Stimulated activated CD4-positive, alpha-beta T cell treated with anti-CD3 and anti-CD28 coated beads, Interleukin-12 subunit alpha, Interleukin-12 subunit beta, amount 100 ng/mL, for 48 hours (primary cell): ENCODE measurements at places on chromosomes 3 and 15.

DNA sequence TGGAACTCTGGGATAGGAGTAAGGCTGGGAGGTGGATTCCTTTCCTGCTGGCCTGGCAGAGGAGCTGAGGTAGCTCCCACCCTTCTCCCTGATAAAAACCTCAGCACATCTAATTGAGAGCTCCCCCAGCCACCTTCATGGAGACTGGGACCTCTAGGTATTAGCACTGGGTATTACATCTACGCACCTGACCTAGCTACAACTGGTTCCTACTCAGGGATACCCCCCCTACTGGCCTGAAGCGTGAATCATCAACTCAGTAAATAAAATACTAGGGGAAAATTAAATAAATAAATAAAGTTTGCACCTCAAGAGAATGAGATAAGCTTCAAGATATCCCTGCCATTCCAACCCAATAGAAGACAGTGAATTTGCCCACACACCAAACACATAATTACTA lies 140.4 kb downstream of the NEK10 start:
- no peak for DNase-seq

GRCh38 chr3:155316426-155316825 lies 22.9 kb upstream of the STRIT1 start:
- DNase-seq = no peak

- DNase-seq = no peak
Observed at GRCh38 chr3:25090698-25091453, 337.2 kb upstream of the RARB start.

GRCh38 chr3:30232142-30232541 lies 374.3 kb upstream of the TGFBR2 start:
- DNase-seq = no peak

- no peak for DNase-seq
Observed at GRCh38 chr3:99859825-99860224, 42.2 kb downstream of the CMSS1 start.

DNA sequence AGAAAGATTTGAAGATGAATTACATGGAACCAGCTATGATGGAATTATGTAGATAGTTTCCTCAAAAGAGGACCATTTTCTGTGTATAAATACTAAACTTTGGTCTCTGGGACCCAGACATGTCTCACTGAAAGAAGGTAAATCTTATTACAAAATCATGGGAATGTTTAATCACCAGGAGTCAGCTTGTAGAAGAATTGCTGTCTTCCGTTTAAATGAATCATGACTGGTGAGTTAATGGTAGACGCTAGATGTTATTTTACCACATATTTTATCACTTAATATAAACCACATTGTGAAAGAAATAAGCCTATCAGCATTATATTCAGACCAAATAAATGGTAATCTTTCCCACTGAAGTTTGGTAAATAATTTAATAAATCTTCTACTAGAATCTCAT lies 322.3 kb upstream of the SUCLG2 start:
- no peak for DNase-seq

DNA sequence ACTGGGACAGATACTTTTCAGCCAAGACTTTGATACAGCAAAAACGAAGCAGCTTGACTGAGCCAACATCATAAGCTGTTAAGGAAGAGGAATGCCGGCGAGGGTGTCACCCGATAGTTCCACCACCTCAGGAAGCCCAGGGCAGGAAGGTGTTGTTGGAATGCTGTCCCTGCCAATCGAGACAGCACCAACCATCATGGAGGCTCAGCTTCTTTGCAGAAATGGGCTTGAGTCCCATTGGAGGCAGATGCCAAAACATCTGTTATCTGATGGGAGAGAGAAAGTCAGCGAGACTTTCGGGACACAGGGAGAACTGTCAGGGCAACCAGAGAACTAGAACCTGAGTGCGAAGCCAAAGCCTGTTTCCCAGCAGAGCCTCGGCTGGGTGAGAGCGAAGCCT lies 50.7 kb downstream of the CA12 start:
- no peak for DNase-seq

DNA sequence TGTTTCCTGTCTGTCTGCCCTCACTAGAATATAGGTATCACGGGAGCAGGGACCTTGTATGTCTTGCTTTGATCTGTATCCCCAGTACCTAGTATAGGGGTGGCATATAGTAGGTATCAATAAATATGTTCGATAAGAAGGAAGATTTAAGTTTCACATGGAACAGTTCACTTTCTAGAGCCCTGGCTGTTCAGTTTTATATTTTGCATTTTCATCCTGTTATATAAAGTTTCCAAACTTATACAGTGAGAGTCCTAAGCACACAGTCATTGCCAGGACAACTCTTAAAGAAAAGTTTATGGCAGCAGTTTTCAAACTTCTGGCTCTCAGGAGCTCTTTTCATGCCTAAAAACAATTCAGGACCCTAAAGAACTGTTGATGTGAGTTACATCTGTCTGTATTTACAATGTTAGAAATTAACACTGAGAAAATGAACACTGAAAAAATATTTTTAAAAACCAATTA lies 13.4 kb downstream of the ITPR1 start:
- DNase-seq = no peak

DNA sequence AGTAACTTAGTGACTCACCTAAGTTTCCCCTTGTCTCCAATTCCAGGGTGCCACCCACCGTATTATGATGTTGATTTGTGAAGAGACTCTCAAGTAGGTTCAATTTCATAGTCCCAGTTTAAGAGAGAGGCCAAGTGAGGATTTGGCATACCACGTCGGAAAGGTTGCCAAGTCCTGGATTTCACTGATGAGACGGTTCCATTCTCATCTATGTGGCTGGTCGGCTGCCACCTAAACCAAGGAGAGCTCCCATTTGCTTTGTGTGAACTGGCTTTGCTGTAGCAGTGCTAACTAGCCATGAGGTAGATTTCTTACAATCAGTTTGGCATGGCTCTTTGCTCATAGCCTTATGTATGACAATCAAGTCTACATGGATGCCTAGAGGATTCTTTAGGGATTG lies 653.6 kb downstream of the NLGN1 start:
- DNase-seq = no peak

DNA sequence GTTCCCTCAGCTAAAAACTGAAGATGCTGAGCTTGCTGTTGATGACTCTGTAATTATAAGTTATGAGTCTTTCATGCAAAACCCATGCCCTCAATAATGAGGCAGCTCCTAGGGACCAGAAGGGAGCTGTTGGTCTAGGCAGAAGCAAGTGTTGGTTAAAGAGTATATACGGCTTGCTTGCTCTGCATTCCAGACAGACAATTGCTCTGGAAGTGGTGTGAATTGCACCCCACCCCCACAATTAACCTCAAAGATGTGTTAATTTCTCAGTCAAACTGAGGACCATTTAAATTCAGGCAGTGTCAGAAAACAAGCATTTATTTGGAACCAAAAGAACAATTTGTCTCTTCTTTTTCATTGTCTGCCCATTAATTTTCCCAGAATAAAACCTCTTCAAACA lies 163.5 kb upstream of the EOMES start:
- no peak for DNase-seq

- DNase-seq = no peak
Observed at GRCh38 chr3:127070776-127071175, 87.9 kb downstream of the PLXNA1 start.

DNA sequence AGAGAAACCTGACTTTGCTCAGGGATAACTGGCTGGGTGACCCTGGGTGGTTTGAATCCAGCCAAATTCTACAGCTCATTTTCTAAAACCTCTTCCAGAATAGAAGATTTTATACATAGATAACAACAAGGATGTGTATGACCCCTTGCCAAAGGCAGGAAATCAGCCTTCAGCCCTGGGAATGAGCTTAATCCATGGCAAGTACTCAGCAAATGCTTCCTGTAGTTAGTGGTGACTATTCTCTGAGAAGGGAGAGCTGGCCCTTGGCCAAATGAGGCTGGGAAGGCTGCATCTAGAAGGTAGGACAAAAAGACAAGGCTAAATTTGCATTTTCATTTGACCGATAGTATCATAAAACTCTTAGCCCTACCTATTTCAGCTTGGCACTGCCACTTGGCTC lies 4.6 kb upstream of the HACD3 start:
- no peak for DNase-seq

GRCh38 chr3:197203714-197204146 lies 94.7 kb downstream of the DLG1 start:
- DNase-seq = no peak

DNA sequence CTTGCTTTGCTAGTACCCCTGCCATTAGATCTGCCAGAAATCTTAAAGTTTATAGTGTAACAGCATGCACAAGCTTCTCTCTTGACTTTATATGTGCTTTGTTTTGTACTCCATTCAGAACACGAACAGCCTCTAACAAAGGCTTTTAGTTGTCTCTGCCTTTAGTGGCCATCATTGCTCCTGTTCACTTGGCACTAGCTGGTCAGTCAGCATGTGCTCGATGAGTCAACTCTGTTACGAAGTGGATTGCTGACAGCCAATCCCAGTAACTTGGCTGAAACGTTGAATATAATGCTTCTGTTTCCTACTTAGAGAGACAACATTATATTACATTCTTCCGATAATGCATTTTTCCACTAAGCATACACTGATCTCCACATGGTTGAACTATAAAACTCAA lies 349.2 kb downstream of the NAALADL2 start:
- DNase-seq = no peak

GRCh38 chr15:73054417-73054953 lies 2.2 kb downstream of the NEO1 start:
- DNase-seq = no peak

DNA sequence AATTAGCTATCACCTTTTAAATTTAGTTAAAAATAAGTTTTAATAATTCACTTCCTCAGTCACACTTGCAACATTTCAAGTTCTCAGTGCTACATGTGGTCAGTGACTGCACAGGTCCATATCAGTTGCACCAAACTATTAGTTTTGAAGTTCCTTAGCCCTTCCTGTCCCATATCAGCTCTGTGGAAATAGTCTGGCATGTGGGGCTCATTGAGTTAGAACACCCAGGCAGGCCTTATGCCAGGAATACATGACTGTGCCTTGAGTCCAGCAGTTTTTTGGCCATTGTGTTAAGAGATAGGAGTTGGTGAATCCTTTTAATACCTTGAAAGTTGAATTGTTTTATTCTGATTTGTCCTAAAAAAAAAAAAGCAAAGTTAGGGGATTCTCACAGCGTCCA lies 153.7 kb upstream of the BFSP2 start:
- no peak for DNase-seq

- no peak for DNase-seq
Observed at GRCh38 chr15:40192942-40193341, 32.1 kb downstream of the BUB1B start.

DNA sequence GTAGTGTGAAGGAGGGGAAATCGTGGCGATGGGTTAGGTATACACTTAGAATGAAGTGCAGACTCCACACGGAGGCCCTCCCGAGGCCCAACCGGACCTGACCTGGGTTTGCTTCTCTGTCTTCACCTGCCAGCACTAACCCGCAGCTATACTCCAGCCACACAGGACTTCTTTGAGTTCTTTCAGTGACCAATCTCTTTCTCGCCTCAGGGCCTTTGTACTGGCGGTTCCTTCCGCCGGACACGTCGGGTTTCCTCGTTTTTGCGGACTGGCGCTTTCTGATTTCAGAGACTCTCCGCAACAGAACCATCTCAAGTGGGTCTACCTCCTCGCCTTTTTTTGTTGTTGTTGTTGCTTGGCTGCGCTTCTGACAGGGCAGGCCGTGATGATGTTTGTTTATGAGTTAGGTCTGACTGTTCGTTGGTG lies at the start of gene NEIL1:
Gene NEIL1 (plus strand): TSS at position 244 of the 426 bp plus-strand sequence. CDS start 1,867 bp downstream, outside the sequence.
- DNase-seq = no peak

GRCh38 chr3:39149498-39150147 lies 3.8 kb downstream of the CSRNP1 start:
- DNase-seq = no peak

DNA sequence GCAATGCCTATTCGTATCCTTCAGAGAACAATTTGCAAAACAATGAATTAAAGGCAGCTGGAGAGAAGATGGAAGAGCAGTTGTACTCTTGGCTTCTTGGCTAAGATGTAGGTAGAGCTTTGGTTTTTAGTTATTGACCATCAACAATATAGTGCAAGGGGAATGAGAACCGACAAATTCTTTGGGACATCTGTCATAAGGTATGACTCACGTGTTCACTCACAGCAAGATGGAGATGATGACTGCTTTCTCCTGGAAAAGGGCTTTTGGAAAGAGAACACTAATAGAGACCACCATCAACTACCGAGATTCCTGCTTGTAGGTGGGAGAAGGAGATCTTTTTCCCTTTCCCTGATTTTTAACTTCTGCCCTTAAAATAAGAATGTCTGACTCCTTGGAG lies 234.9 kb downstream of the NTRK3 start:
- DNase-seq = no peak

- no peak for DNase-seq
Observed at GRCh38 chr3:25533399-25533798, 105.3 kb downstream of the RARB start.

DNA sequence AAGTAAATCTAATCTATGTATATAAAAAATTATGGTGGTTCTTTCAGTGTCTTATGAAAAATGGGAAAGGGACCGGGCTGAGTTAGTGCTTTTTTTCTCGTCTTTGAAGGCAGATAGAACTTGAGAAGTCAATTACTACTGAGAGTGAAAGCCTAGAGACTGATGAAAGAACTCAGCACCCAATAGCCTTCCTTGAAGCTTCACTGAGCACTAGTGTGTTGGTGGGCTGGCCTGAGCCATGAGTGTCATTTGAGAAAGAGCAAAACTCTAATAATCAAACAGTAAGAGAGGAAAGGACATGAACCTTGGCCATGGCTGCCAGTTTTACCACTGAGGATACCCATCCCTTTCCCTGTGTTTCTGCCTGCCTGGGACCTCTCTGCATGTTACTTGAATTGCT lies 428.3 kb upstream of the RASGRP1 start:
- DNase-seq = no peak

GRCh38 chr3:38960953-38961622 lies 90.7 kb downstream of the SCN11A start:
- DNase-seq = no peak

DNA sequence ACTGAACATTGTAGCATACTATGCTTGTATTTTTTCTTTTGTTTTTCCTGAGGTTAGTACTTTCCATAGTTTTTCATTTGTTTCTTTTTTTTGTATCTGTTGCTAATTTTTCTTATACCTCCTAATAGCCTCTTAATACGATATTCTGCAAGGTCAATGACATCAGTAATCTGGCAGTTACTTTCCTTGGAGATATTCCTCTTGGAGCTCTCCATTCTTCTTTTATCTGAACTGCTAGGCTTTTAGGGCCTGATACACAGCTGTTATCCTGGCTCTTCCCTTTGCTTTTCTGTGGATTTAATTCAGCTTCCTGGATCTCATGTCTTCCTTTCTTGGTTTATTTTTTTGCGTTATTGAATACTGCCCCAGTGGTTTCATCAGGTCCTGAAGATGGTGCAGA lies 12.9 kb downstream of the ALPK3 start:
- DNase-seq = no peak

GRCh38 chr15:77024273-77025082 lies 29.6 kb downstream of the PSTPIP1 start:
- DNase-seq = peak; percentile 47

- DNase-seq = no peak
Observed at GRCh38 chr3:141307351-141308059, 60.8 kb upstream of the ZBTB38 start.

- DNase-seq = no peak
Observed at GRCh38 chr15:38540510-38540909, 24.1 kb downstream of the RASGRP1 start.

GRCh38 chr3:156723182-156723619 lies 48.8 kb downstream of the TIPARP start:
- DNase-seq = no peak

- no peak for DNase-seq
Observed at GRCh38 chr3:180804916-180805315, 107.6 kb upstream of the FXR1 start.
